ENCODE measurements at places on chromosomes 2 and 18.

- no peak for DNase-seq
These were observed 277.2 kb upstream of the HS6ST1 start for GRCh38 chr2:128595763-128596395.

DNA sequence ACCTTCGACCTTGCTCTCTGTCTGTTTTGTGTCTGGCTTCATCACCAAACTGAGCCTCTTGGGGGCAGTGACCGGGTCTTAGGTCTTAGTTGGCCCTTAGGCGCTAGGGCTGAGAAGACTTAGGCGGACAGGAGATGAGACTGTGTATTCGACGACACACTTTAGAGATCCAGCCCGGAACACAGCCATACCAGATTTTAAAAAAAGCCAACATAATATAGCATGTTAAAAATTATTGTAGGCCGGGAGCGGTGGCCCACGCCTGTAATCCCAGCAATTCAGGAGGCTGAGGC lies 9.5 kb upstream of the PROC start:
- DNase-seq = peak; percentile 18

DNA sequence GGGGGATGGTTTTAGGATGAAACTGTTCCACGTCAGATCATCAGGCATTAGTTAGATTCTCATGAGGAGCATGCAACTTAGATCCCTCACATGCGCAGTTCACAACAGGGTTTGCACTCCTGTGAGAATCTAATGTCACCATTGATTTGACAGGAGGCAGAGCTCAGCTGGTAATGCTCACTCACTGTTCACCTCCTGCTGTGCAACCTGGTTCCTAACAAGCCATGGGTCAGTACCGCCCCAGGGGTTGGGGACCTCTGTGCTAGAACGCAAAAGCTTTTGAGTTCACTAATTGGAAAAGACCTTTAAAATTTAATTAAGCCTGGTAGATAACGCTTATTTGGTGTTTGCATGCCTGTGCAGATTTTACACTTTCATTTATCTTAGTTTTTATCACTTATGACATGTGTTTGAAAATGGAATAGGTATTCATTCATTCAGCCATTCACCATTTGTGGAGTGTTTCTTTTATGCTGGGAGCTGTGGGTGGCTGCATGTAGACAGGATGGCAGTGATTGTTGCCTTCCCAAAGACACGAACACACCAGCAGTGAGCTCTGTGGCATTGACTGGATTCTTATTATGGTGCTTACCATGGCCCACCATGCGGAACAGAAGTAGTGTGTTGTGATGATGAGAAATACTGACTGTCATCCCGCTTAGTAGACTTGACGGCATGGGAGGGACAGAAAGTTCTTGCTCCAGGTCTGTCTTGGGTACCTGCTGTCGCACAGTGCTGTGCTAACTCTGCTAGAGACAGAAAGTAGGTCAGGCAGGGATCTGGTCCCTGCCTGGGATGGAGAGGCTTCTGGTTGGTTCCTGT lies 6.4 kb downstream of the RAB31 start:
- DNase-seq = no peak

GRCh38 chr2:223762853-223763252 lies 74.5 kb downstream of the AP1S3 start:
- DNase-seq = no peak

DNA sequence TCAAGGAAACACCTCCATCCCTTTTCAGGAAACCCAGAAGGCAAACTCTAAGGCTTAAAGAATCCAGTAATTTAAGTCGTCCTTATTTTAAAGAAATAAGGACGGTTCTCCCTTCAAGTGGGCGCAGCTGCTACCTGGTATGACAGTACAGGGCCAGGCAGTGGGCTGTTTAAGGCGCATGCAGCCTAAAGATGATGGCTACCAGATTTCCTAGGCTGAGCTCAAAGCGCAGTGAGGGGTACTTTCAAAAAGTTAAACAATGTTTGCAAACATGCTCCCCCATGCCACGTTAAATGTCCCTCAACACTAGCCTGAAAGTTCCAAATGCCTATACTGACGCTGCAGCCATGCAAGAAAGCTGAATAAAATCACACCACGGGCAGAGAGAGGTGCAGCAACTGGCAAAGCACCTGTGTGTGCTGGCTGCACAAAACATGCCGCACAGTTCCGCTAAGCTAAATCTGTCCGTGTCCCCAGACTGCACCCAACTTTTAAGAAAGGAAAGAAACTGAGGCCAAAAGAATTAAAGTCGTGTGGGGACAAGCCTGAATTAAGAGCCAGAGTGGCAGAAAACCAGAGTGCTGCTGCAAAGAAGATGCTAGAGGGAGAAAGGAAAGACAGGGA lies 583 bp downstream of the HIBCH start:
- no peak for DNase-seq

DNA sequence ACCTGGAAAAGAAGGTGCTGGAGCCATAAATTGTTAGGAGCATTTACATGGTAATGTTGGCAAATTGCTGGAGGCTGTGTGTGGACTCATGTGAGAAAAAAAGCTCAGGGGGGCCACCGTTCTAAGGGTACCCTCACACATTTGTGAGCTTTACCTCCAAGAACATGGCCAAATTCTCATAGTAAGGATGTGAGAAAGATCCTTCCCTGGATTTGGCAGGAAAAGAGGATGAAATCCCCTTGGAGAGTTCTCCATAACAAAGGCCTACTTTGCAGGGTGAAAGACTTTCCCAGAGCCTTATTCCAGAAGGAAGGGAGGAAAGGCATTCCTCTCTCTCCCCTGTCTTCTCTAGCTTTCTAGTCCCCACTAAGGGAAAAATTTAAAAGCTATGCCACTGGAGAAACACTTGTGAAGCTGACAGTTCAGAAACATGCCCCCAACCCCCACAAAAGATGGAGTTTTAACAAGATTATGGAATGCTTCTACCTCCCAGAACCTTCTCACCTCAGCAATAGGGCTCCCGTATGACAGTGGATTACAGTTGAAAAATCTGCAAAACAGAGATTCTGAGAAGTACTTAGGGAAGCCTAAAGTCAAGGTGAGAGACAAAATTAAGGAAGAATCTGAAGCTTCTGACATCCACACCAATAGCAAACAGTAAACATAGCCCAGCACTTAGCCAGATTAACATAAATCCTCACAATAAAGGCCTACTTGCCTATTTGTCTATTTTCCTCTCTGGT lies 20.2 kb upstream of the ERMN start:
- DNase-seq = no peak

- no peak for DNase-seq
These were observed 5.4 kb downstream of the AGXT start for GRCh38 chr2:240873805-240874714.

DNA sequence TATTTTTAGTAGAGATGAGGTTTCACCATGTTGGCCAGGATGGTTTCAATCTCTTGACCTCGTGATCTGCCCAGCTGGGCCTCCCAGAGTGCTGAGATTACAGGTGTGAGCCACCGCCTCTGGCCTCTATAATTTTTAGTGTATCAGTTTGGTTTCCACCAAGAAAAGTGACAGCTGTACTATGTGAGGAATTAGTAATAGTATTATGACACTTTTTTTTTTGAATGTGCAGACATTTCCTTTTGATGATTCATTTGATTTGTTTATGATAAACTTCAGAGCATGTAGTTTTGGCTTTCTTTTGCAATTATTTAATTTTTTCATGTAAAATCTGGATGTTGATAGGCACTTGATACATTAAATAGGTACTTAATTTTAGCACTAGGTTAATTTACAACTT lies 61.5 kb downstream of the PTPN4 start:
- no peak for DNase-seq

- DNase-seq = no peak
These were observed 80.2 kb downstream of the ASAP2 start for GRCh38 chr2:9286554-9287399.

- no peak for DNase-seq
These were observed 214.5 kb downstream of the MCFD2 start for GRCh38 chr2:46701152-46701551.

- DNase-seq = peak; percentile 44
These were observed 122.2 kb downstream of the NCOA1 start for GRCh38 chr2:24613154-24613814.

Measured in GM13976 (cell line).